ENCODE measurements at places on chromosomes 12 and 14. TPM values are rescaled to one million over a fixed set of nuclear protein-coding genes. Genes with fewer than 3 reads are reported as not detected.

Gene DDN
- total RNA-seq, result not detected

Gene CNIH1
- total RNA-seq, result 64.8 TPM

Gene KRT83
- total RNA-seq, result not detected

Gene ADGRD1
- total RNA-seq, result 6.7 TPM

Gene RNASE1
- 201 TPM for total RNA-seq

Gene KRT86
- 1.3 TPM for total RNA-seq

Gene CHGA
- 0.38 TPM for total RNA-seq

Gene RAD9B
- 1.0 TPM for total RNA-seq

Gene RERGL
- total RNA-seq, result 25.3 TPM

Gene OR4E2
- total RNA-seq, result not detected

Gene FAR2
- 11.5 TPM for total RNA-seq

Gene TAS2R8
- not detected for total RNA-seq

Gene CLEC4C
- not detected for total RNA-seq

Gene BATF
- 3.7 TPM for total RNA-seq

Gene PPP2R5E
- total RNA-seq, result 46.5 TPM

Gene CAPZA3
- total RNA-seq, result not detected
